ENCODE measurements at places on chromosomes 7 and 10.

GRCh38 chr7:21318916-21319270 lies 109.0 kb upstream of the SP4 start:
- no peak for DNase-seq

DNA sequence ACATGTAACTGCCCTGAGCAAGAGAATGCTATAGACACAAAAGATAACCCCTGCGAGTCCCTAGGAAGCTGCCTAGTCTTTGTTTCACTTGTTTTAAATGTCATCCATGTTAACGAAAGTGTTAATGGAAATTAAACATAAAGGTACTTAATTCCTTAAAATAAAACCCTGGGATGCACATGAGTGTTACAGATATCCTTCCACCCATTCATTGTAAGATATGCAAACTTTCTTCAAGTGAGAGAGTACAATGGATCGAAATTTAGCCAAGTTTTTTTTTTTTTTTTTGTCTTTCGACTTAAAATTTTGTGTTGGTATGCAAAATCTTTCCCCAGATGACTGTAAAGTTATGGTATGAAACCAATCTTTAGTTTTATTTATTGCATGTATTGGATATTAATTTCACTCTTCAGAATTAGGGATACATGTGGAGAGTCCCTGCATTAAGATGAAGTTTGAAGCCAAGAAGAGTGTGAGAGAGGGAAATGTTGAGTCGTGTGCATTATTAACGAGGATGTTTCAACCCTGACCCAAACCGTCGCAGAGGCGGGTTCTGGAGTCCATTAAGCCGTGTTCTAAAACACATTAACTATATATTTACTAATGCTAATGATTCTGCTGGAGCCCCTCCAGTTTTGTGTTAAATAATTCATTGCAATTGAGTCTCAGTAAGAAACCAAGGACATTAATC lies 1.6 kb downstream of the CDK14 start:
- no peak for DNase-seq

- DNase-seq: no peak
These were observed 73.4 kb upstream of the NAMPT start for GRCh38 chr7:106358103-106358663.

- no peak for DNase-seq
These were observed 114.5 kb downstream of the TMEM130 start for GRCh38 chr7:98755138-98755898.

DNA sequence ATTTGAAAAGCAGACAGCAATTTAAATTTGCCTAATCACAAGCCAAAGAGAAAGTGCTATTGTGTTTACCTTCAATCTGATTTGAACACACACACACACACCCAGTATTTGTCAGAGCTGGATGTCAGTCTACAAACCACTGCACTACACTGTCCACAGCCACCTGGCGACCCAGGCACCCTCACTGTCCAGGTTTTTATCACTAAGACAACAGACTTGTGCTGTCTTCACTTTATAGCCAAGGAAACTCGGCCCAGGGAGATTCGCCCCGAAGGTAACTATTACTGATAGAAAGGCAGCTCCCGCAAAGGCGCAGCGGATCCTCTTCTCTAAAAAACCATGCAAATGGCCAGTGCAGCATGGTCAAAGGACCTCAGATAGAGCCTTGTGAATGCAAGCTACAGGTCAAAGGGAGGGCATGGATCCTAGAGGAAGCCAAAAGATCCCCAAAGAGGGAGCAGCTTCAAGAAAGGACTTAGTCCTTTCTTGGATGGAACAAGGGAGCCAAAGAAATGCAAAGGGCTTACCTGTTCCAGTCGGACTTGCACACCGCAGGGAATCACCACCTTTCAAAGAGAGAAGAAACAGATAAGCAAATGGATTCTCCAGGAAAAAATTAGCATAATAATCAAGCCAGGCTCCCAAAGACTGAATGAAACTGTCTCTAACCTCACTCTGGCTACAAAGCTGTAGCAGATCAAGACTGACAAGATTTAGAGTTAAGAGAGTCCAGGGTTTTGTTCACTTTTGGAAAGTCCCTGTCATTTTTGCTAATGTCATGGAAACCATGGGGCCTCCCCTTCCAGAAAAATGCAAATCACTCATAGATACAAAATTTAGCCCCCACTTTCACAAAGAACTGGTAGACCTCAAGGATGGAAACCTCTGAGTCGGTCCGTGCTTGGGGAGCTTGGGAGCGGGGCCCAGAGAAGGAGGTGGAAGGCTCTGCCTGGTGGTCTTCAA lies 101.1 kb downstream of the TNS3 start:
- no peak for DNase-seq

GRCh38 chr7:130875-131780 lies 61.2 kb upstream of the FAM20C start:
- no peak for DNase-seq

GRCh38 chr7:1460821-1461645 lies 1.8 kb upstream of the MICALL2 start:
- no peak for DNase-seq

DNA sequence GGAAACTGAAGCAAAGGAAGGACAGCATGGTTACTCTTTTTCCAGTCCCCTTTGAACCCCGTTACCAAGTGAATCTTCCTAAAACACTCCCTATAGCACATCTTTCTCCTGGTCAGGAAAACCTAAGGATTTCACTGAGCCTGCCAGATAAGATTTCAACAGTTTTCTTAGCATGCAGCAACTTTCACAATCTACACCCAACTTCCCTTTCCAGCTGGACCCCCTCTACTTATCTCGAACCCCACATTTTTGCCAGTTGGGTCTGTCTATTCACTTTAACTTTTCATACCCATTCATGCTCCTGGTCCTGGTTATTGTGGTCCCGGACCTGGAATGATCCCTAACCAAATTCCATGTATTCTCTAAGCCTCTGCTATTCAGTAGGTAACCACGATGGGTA lies 14.9 kb upstream of the CPVL start:
- no peak for DNase-seq

GRCh38 chr7:110397927-110398660 lies 692.8 kb upstream of the LRRN3 start:
- no peak for DNase-seq

- DNase-seq: no peak
These were observed 22.0 kb downstream of the CSGALNACT2 start for GRCh38 chr10:43160046-43160920.

DNA sequence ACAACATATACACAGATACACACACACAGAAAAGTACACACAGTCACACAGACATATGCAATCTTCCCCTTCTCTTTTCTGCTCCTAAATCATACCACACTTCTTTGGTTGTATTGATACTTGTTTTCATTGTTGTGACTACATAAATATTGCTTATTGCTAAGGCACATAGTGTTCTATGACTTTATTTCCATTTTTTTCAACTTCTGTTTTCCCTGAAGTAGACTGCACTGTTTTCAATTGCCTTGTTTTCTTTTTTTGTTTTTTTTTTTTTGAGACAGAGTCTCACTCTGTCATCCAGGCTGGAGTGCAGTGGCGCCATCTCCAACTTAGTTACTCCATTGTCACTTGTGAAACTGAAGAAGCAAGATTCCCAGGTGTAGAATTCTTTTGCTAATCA lies 10.0 kb upstream of the PRKAR2B start:
- DNase-seq: no peak

GRCh38 chr10:78025685-78026364 lies 3.5 kb downstream of the POLR3A start:
- DNase-seq: no peak

- no peak for DNase-seq
These were observed 870 bp downstream of the ANK3 start for GRCh38 chr10:60388709-60389301.

DNA sequence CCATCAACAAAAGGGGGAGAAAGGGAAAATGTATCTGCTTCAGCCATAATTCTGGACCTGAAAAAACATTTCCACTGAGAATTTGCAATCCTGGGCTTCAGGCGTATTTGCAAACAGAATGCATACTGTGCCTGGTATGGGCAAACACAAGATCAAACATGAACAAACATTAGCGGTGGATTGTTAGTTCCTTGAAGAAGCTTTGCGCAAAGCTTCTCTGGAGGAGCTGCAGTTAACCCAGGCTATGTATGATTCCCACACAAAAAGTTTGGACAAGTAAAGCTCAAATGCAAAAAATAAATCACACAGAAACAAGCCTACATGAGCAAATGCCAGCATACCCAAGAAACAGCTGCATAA lies 20.4 kb upstream of the HILPDA start:
- DNase-seq: no peak

- DNase-seq: no peak
These were observed 99.6 kb downstream of the PLXDC2 start for GRCh38 chr10:19915816-19916215.

DNA sequence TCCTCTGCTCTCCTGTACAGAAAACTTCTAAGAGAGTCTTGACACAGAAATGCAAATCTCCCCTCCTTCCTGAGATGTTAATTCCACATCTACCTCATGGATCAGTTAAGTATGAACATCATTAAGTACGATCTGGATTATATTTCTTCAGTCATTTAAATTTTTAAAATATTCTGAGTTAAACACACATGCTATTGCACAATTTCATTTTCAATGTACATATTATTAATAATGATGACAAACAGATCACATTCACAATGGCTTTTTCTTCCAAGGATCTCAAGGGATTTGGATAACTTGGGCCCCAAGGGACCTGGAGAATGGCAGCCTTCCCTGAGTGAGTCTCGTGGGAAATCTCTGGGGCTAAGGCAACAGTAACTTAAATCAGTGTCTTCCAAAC lies 16.2 kb downstream of the BEND7 start:
- DNase-seq: no peak

- no peak for DNase-seq
These were observed 66.5 kb downstream of the SYPL1 start for GRCh38 chr7:106045586-106045985.

DNA sequence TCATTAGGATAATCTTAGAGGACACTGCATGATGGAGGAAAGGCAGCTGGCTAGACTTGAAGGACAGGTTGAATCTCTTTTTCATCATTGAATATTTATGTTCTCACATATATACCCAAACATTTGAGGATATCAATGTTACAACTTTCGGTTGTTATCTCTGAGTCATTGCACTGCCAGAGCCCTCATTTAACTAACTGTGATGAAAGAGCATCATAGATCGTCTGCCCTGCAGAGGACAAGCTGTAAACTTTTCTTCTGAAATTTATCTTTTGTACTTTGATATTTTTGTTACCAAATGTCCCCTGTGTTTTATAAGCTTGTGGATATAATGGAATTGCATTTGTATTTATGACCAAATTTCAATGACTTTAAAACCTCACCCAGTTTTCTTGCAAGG lies 298.7 kb downstream of the PHF14 start:
- DNase-seq: no peak

DNA sequence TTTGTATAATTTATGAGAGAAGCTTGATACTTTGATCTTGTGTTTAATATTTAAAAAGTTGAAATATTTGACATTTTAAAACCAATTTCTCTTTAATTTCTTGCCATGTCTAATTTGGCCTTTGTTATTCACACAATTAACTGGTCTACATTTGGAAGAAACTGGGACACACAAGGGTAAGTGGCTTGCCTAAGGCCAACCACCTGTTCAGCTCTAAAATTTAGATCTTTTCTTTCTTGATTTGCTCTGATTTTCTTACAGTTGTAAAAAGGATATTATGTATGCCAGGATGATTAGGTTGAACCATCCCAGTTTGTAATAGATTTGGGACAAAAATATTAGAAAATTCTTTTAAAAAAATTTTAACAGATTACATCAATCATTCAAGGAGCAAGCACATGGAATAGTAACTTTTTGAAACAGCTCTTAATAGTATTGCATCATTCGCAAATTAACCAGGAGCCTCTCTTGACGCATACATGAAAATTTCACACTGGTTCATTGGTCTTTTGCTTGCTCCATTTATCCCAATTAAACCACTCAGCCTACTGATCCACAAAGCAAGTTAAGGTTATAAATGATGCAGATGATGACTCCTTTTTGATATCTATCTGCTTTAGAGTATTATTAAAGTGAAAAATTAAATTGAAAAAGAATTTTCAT lies 222.4 kb upstream of the SLC26A5 start:
- DNase-seq: no peak

- no peak for DNase-seq
These were observed 63.6 kb downstream of the ARHGAP22 start for GRCh38 chr10:48541144-48541795.

GRCh38 chr7:157282141-157282801 lies 54.5 kb upstream of the DNAJB6 start:
- peak; percentile 32 for DNase-seq

DNA sequence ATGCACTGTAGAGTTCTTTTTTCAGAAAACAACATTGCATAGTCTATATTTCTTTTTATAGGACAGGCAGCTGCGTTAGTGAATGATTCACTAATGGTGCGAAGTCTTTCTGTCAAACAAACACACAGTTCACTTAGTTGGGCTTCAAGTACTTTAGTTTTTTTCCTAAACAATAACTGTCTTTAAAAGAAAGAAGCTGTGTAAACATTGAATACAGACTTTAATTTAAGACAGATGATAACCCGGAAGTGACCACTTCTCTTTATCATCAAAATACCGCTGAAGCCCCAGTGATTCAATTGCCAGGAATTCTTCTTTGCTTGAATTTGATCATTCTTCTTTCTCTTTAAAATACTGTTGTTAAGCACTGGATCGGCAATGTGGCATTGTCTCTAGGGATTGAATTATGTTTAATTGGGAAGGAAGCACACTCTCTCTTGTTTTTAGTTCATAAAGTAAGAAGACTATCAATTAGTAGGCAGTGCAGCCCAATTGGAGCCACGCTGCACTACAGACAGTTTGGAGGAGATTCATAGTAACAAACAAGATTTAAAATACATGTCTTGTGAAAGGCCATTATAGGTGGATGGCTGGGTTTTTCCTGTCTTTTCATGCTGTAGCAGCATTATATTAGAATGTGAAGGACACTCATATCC lies 30.4 kb downstream of the CNTNAP2 start:
- no peak for DNase-seq

GRCh38 chr7:112122144-112122543 lies 84.1 kb downstream of the DOCK4 start:
- no peak for DNase-seq

- no peak for DNase-seq
These were observed 1.7 kb downstream of the VPS37D start for GRCh38 chr7:73669288-73669701.

GRCh38 chr10:71006506-71006905 lies 118.1 kb upstream of the PCBD1 start:
- DNase-seq: no peak

DNA sequence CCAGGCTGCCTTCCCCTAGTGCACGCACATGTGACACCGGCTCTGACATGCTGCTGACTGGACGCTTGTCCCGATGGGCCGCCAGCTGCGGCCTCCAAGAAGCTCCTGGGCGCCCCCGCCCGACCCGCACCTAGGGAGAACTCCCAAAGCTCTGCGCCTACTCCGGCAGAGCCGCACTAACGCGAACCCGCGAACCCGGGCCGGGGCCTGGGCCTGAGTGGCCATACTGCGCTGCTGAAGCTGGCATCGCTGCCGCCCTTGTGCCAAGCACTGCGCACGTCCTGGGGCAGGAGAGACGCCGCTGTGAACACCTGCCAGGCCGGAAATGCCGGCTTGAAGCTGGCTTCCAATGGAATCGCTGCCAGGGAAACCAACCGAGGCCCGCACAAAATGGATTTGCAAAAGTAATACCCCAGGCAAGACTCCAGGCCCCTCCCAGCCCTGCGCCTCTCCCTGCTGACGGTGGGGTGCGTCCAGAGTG lies 85.1 kb downstream of the WASHC2A start:
- no peak for DNase-seq
